Pulmonary artery endothelial cell (primary cell): ENCODE measurements at places on chromosomes 4 and X.

- no peak for DNase-seq
Observed at GRCh38 chr4:15003401-15003890, 1.2 kb downstream of the CPEB2 start.

- DNase-seq = no peak
Observed at GRCh38 chr4:159145992-159146330, 43.1 kb downstream of the RAPGEF2 start.

GRCh38 chrX:40883021-40883619 lies 147.8 kb upstream of the MED14 start:
- no peak for DNase-seq

DNA sequence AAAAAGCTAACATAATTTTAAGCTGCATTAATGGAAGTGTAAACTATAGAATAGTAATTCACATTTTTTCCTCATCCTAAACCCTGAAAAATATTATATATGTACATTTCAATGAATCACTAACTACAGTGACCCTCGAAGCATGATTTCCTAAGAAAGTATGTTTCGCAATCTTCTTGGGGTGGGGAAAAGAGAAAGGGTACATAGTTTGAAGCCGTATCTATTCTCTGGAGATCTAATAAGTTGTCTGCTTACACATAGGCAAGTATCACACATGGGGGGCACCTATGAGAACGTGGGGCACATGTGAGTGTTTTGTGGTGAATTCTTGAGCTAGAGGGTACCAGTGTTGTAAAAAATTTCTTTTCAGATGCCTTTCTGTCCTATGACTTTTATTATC lies 71.2 kb downstream of the JADE1 start:
- DNase-seq = no peak

- no peak for DNase-seq
Observed at GRCh38 chr4:168514249-168514852, 17.5 kb downstream of the PALLD start.

DNA sequence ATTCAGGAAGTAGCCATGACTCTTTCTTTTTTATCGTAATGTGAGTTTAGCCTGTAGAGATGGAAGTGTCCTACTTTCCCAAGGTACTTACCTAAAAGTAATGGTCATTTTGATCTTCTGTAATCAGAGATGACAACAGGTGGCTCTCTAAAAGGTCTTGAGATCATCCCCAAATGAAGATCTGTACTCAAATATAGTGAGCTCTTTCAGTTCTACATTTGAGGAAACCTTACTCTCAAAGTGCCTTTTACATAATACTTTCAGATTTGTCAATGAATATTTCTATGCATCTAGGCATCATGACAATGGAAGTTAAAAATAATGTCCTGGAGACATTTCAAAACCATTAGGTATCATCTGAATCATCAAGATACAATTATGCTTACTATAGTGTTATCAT lies 17.2 kb upstream of the MND1 start:
- DNase-seq = no peak
